ENCODE measurements at places on chromosomes 6 and 20. TPM values are rescaled to one million over a fixed set of nuclear protein-coding genes. Genes with fewer than 3 reads are reported as not detected.

GRCh38 chr6:161412795-161413194 lies 138.9 kb upstream of the AGPAT4 start:
- no peak for DNase-seq

RAET1L gene
- not detected for total RNA-seq

DNA sequence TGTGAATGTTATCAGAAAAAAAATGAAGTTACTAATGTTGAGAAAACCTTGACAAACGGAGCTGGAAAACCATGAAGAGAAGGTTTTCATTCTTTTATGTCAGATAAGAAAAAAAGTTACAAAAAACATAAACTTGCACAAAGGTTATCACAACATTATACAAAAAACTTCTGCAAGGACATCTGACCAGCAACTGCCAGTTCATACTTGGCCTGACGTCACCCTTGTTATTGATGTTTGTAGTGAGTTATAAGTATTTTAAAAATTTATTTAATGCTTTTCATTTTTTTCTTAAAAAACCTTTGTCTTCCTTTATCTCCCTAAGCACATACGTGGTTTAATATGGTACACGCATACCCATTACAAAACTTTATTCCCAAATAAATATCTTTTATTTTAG lies 16.3 kb downstream of the GSTA3 start:
- DNase-seq = no peak

SYCP2L gene
- total RNA-seq = 0.92 TPM

Data from Right ventricle myocardium inferior (tissue), 1 donor.